ENCODE measurements at places on chromosomes 7 and 10. TPM values are rescaled to one million over a fixed set of nuclear protein-coding genes. Genes with fewer than 3 reads are reported as not detected.

The EBF3 gene
- total RNA-seq = 18.3 TPM

The PTPRN2 gene
- total RNA-seq = 2.4 TPM

The NCF1 gene
- 1.6 TPM for total RNA-seq

The TMEM213 gene
- total RNA-seq = not detected

The CDNF gene
- 1.6 TPM for total RNA-seq

The SH3PXD2A gene
- total RNA-seq = 21.0 TPM

The HDAC9 gene
- 15.6 TPM for total RNA-seq

The RPP30 gene
- total RNA-seq = 29.6 TPM

All from omental fat pad (tissue), 4 donors.